ENCODE measurements at places on chromosomes 4 and X.

DNA sequence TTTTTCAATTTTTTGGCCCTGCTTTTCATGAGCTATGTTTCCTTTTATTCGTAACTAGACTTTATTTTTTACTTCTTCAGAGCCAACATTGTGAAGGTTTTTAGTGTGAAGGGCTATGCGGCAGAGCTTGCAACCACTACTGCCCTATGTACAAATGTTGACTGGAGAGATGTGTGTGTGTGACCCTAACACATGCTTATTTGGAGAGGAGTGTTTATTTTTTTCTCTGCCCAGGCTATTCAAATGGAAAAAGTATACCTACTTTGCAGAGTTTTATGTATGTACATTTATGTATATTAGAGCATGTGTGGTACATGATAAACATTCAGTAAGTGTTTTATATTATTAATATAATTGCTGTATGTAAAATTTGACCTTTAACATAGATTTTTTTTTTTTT is 86.5 kb downstream of the WWC2 start:
- DNase-seq, result no peak

- DNase-seq, result no peak
Measured at GRCh38 chrX:65516756-65517155, 17.8 kb downstream of the LAS1L start.

GRCh38 chr4:1249731-1250526 is 999 bp upstream of the CTBP1 start:
- DNase-seq, result no peak

GRCh38 chr4:185728893-185729292 is 83.1 kb downstream of the SORBS2 start:
- no peak for DNase-seq

- no peak for DNase-seq
Measured at GRCh38 chrX:57070185-57070984, 51.0 kb downstream of the SPIN2B start.

DNA sequence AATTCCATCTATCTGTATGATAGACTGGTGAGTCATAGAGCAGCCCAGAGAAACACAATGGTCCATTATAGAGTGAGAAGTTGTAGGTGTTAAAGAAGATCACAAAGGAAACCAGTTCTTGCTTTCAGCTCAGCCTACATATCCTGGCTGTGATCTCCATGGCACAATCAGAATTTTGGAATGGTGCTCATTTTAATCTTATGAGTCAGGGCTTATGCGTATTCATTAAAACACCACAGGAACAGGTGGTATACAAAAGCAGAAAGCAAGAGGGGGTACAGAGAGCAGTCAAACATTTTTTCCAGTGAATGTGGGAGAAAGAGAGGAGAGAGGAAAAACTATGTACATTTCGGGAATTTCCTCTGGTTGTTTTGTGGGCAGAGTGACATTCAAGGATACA is 126.9 kb downstream of the MFAP3L start:
- DNase-seq, result no peak

DNA sequence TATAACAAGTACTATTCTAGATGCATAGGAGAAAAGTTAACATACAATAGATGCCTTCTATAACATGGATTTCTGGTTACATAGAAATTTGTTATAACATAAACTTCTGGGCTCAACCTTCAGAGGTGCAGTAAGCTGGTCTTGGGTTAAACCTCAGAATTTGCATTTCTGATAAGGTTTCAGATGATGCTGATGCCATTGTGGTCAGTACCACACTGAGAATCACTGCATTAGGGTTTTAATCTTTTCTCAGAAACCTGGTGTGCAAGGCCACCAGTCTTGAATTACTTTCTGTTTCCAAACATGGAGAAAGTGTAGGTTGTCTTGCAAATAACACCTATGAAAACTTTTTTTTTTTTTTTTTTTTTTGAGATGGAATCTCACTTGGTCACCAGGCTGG is 146.2 kb downstream of the SPOCK3 start:
- no peak for DNase-seq

Measured in smooth muscle cell of the brain vasculature (primary cell).